ENCODE measurements at places on chromosomes 5 and 9. TPM values are rescaled to one million over a fixed set of nuclear protein-coding genes. Genes with fewer than 3 reads are reported as not detected.

GLDC gene
- polyA plus RNA-seq, result 0.16 TPM

PCDHA12 gene
- 0.17 TPM for polyA plus RNA-seq

DOCK8 gene
- polyA plus RNA-seq, result 8.3 TPM

MSX2 gene
- polyA plus RNA-seq, result 0.24 TPM

SLC6A19 gene
- not detected for polyA plus RNA-seq

SPATA31D4 gene
- polyA plus RNA-seq, result not detected

PCA3 gene
- not detected for polyA plus RNA-seq

GMCL2 gene
- not detected for polyA plus RNA-seq

PROB1 gene
- polyA plus RNA-seq, result 4.0 TPM

PNPLA7 gene
- polyA plus RNA-seq, result 0.70 TPM

TICAM2 gene
- 2.7 TPM for polyA plus RNA-seq

SPATA31E1 gene
- not detected for polyA plus RNA-seq

ZNF879 gene
- 1.8 TPM for polyA plus RNA-seq

EXD3 gene
- polyA plus RNA-seq, result 111 TPM

SYNPO gene
- 108 TPM for polyA plus RNA-seq

BAAT gene
- polyA plus RNA-seq, result 0.07 TPM

C5orf22 gene
- 5.6 TPM for polyA plus RNA-seq

LCN10 gene
- polyA plus RNA-seq, result 2.4 TPM

PLPP7 gene
- 10.0 TPM for polyA plus RNA-seq

OMD gene
- polyA plus RNA-seq, result 6.4 TPM

IL13 gene
- polyA plus RNA-seq, result 0.32 TPM

GPX3 gene
- polyA plus RNA-seq, result 1,026 TPM

GGTA1 gene
- polyA plus RNA-seq, result 6.1 TPM

UBTD2 gene
- 19.7 TPM for polyA plus RNA-seq

TXNDC8 gene
- not detected for polyA plus RNA-seq

BOD1 gene
- polyA plus RNA-seq, result 30.0 TPM

ORM2 gene
- 0.88 TPM for polyA plus RNA-seq

PLAC8L1 gene
- 1.2 TPM for polyA plus RNA-seq

Measured in adrenal gland (tissue), 19 donors.